ENCODE measurements at places on chromosomes 3 and 15.

DNA sequence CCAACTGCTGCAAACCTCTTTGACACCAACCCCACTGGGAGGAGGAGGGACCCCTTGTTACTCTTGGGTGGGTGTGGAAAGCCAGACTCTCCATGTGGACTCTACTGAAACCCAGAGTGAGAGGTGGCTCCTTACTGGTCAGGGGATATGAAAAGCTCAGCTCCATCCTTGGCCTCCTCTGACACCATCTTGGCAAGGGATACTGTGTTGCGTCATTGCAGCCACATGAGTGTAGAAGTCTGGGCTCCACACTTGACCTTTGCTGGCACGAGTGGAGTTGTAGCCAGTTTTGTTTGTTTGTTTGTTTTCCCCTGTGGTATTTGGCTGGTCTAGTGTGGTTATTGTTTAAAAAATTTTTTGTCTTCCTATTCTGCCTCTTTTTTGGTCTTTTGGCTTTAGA, 289.1 kb downstream of the GAP43 start:
- no peak for DNase-seq

DNA sequence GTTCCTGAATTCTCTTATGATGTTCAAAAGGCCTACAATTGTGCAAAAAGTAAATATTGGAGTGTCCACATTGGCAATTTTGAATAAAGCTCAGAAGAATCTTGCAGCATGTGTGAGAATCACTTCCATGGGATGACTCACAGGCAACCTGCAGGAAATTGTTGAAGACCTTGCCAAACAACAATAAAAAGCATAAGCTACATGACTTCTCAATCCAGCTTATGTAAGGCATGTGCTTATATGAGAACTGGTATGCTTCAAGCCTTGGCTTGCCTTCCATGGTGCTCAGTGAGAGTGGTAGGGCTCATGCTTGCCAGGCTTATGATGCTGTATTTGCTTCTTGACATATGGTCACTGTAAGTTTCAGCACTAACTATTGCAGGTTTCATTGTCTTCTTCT, 18.4 kb upstream of the BCHE start:
- no peak for DNase-seq

DNA sequence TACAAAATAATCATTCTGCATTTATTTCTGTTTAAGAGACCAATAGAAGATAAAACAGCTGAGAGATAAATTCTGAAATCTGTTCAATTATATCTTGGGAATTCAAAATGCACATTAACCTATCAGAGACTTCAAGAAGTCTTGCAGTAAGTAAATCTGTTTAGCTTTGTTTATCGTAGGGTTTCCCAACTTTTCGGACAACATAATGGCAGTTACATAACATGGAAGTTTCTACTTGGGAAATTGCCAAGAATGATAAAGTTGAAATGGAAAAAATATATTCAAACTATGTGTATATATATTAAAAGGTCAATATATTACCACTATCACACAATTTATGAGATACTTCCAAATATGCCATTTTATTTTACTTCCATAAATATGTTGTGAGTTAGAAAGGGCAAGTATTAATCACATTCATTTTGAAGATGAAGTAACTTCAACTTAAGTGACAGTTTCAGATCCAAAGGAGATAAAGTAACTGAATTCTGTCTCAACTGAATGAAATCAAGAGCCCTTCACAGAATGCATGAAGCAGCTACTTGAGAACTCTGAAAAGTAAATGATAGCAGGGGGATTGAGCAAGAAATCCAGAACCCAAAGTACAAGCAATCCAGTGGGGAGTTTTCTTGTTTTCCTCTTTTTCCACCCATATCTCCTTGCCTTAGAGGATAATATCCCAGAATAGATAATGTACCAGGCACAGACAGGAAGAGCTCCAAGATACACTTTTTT, 108.8 kb downstream of the PLOD2 start:
- DNase-seq: no peak

- no peak for DNase-seq
Observed at GRCh38 chr3:59081071-59081470, 31.2 kb upstream of the CFAP20DC start.

DNA sequence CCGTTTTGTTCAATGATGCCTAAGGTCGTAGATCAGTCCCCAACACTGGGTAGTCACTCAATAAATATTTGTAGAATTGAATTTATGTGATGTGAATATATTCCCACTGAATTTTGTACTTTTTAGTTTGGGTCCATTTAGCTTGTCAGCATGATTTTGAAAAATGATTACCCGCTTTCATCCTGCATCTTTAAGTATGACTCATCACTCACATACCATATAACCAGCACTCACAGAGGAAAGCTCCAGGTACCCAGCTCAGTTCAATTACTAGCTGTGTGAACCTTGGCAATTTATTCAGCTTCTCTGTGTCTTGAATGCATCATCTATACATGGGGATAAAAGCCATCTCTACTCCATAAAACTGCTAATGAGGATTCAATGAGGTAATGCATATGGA, 2.2 kb upstream of the MLF1 start:
- no peak for DNase-seq

GRCh38 chr3:17820275-17820674, 77.8 kb upstream of the TBC1D5 start:
- no peak for DNase-seq

DNA sequence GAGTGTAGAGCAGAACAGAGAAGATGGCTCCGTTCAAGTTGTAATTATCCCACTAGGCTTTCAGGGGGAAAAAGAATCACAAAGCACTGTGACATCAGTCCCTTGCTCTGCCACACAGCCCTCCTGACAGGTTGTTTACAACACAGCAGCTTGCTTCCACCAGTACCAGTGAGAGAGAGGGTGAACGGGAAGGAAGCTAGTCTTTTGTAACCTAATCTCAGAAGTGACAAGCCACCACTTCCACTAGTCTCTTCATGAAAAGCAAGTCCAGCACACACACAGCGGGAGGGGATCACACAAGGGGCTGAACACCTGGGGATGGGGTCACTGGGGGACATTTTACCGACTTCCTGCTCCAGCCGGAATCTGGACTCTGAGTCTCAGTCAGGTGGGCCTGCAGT, 86.3 kb downstream of the FAM81A start:
- DNase-seq: no peak

DNA sequence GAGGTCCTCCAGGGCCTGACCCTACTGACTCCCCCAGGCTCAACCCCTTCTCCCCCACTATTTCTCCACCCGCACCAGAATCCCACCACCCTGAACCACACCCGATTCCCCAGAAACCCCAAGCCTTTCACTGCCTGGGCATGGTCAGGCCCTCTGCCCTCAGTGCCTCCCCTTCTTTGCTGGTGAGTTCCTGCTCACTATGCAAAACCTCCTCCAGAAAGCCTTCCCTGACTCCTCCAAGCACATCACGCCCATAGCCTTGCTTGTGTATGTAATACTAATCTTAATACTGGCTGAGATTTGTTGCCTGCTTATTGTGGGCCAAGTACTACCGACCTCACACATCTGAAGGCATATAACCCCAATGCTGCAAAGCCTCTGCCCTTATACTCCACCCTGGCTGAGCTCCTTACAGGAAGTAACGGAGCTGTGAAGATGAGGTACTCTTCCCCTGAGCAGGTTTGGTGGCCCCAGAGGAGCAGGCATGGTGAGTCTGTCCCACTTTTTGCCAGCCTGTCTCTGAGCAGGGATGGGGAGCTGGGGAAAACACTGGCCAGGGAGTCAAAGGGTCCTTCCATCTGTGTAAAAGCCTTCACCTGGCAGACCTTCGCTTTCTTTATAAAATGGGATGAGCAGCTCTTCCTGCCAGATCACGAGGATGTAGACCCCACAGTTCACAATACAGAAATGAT, 9.5 kb downstream of the RAB6B start:
- DNase-seq: no peak

DNA sequence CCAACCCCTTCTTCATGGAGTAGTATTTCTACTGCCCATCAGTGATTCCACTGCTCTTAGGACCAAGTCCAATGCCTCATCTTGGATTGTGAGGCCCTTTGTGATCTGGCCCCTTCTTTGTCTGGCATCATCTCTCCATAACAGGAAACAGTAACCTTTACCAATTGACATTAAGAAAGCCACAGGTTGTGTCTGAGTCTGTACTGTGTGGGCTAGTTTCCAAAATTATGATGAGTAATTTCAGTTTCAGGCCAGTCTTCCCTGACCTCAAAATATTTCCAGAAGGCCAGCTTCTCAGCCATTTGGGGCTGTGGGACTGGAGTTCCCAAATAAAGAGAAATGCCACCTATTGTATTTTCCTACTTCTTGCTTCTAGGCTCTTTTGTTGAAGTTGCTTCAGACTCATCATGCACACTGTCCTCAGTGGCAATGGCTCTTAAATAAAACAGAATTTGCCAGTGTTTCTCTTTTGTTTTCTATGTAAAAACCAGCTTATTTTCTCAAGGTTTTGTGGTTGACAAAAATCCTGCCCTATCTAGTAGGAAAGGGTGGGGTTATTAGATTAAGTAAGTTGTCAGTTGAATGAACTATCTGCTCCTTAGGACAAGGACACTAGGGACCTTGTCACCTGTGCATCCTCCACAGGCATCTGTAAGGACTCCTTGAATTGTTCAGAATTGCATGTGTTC, 47.0 kb upstream of the ACKR4 start:
- no peak for DNase-seq

GRCh38 chr15:39290711-39291435, 290.0 kb upstream of the THBS1 start:
- DNase-seq: no peak

DNA sequence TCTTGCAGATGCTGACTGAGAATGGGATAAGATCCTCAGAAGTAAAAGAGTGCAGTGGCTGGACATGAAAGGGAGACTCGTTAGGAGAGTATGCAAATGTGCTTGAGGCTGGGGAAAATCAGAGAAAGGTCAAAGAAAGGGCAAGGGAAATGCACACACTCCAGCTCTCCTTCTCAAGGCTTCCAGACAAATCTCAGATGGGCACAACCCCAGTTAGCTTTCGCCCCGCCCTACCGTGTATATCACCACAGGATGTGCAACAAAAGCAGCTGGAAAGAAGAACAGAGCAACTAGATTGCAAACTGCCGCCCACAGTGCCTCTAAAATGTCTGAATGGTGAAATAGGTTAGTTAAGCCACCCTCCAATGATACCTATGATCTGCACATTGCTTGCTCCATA, 63.9 kb downstream of the CERS3 start:
- no peak for DNase-seq

- no peak for DNase-seq
Observed at GRCh38 chr3:41200669-41201021, 1.3 kb downstream of the CTNNB1 start.

- DNase-seq: no peak
Observed at GRCh38 chr3:148379763-148380382, 317.8 kb upstream of the AGTR1 start.

- no peak for DNase-seq
Observed at GRCh38 chr15:25727116-25727515, 136.0 kb downstream of the ATP10A start.

DNA sequence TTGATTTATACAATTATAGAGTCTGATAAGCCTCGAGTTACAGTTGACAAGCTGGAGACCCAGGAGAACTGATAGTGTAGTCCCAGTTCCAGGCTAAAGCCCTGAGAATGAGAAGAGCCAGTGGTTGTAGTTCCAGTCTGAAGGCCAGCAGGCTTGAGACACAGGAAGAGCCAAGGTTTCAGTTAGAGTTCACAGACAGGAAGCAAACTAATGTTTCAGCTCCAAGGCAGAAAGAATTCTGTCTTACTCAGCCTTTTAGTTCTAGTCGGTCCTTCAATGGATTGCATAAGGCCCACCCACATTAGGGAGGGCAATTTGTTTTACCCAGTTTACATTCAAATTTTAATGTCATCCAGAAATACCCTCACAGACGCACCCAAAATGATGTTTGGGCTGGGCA, 102.7 kb downstream of the CDIN1 start:
- DNase-seq: no peak

DNA sequence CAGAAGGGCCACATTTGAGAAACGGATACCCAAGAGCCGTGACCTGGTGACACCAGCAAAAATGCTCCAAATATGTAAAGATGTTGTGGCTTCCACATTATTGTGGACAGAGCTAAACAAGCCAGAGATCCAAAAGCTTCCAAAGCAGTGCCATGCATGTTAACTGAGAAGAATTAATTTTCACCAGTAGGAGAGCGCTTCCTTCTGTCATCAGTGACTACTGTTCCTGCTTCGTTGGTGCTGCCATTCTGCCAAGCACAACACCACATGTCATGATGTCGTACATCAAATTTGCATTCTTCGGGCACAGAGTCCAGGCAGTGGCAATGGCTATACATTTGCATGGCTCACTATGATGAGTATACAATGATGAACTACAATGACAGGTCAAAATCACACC, 19.1 kb upstream of the CHST2 start:
- DNase-seq: no peak
